Stimulated activated CD8-positive, alpha-beta memory T cell treated with anti-CD3 and anti-CD28 coated beads, Interleukin-4, amount 100 ng/mL, for 1 hour (primary cell): ENCODE measurements at places on chromosomes 2 and 18.

DNA sequence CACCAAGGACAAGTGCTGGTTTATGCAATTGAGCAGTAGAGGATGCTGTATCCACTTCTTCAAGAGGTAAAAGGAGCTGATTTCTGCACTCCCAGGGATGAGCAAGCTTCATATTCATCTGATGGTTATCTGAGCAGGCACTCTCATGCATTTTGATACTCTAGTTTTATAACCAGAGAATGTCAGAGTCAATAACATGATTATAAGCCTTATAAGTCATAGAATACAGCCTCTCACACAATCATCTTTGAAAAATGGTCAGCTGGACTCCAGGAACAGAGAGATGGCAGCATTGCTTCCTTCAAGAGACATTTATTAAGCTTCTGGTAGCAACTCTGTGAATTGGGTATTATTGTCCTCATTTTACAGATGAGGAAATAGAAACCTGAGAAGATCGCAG lies 167.1 kb downstream of the SLC8A1 start:
- no peak for DNase-seq

- no peak for DNase-seq
These were observed 88.4 kb downstream of the ICOS start for GRCh38 chr2:204024906-204025475.

DNA sequence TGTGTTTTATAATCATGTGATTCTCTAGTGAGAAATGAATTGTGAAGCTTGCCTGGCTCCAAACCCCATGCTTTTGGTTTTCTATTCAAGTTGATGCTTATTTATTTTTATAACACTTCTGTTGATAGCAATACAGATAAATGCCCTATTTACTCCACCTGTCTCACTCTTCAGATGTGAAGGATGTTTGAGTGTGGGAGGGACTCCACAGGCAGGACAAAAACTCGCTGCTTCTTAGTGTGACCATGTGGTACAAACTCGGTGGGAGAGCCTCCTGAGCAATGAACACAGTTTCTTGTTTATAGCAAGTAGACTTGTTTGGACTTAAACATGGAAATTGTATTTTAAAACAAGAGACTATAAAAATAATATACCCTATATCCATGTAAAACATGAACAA lies 219.7 kb downstream of the GULP1 start:
- DNase-seq, result no peak

GRCh38 chr2:206160125-206160806 lies 571 bp downstream of the EEF1B2 start:
- no peak for DNase-seq

GRCh38 chr18:23270986-23271680 lies 135.8 kb downstream of the CABLES1 start:
- DNase-seq, result no peak

DNA sequence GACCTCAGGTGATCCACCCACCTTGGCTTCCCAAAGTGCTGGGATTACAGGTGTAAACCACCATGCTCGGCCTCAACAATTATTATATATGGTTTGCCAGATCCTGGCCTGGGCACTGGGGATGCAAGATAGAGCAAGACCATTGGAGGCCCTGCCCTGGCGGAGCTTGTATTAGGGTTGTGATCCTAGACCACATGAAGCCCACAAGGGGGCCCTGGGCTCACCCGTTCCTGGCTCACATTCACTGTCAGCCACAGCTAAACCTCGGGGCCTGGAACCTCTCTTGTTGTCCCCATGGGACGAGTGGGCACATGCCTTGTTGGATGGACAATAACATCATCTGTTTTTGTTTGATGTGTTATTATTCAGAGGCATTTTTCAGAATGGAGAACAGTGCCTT lies 14.9 kb downstream of the HPCAL1 start:
- no peak for DNase-seq

DNA sequence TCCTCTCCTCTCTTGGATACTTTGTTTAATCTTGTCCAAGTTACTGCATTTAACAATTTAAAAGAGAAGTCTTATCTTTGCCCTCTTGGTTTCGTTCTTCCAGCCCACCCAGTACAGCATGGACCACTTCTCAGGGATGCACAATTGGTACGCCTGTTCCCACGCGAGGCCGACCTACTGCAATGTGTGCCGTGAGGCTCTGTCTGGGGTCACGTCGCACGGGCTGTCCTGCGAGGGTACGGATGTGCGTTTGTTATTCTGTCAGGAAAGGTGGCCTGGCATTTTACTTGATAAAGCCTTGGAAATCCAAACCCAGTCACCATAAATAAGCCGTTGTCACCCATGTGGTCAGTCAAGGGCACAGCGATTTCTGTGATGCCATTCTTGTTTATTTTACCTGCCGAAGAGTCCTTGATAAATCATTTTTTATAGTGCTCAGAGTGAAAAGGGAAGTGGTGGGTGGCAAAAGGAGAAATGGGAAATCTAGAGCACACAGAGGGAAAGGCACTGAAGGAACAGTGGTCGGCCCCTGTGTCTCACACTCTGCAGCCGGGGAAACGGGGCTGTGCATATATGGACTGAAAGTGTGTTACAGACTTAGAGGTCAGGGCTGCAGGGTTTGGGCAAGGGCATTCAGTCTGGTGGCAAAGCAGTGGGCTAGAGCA lies 80.5 kb downstream of the DGKD start:
- no peak for DNase-seq

DNA sequence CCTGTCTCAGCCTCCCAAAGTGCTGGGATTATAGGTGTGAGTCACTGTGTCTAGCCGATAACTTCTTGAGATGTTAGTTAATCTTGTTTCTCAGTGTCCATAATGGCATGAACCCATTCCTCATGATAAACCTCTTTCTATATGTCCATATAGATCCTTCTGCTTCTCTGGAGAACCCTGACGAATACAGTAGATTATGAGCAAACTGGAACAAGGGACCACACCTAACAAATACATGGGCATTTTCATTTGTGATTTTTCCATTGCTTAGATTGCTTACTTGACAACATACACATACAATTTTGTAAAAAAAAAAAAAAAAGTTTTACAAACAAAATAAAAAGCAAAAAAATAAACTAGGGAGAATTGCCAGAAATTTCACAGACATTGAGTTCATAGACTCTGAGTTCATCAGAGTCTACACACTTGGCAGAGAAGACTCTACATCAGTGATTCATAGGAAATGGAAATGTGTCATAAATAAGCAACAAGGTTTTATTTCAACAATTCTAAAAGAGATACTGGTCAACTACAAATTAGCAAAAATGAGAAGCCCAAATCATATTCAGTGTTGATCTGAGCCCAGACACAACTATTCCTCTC lies 96.7 kb downstream of the GALR1 start:
- DNase-seq, result no peak

GRCh38 chr2:29715655-29716054 lies 205.7 kb downstream of the ALK start:
- DNase-seq, result no peak

DNA sequence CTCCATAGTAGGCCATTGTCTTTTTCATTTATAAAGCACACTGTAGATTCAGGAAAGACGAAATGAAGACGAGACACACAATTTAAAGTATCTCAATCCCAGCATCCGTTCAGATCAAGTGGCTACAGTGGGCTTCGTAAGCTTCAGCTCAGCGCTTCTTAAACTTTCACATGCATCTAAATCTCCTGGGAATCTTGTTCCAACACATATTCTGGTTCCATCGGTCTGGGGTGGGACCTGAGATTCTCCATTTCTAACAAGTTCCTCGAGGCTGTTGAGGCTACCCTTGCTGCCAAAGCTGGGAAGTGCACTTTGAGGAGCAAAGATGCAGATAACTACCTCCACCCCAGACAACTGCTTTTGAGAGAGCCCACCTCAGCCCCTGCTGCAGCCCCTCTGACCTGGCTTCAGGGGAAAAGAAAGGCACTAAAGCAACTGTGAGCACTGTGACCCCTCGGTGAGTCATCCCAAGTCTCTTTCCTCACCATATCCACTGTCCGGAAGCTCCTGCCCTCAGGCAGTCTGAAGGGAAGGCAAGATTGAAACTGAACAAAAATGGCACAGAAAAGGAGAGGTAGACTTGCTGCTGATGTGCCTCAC lies 201.1 kb upstream of the FBXO11 start:
- no peak for DNase-seq

DNA sequence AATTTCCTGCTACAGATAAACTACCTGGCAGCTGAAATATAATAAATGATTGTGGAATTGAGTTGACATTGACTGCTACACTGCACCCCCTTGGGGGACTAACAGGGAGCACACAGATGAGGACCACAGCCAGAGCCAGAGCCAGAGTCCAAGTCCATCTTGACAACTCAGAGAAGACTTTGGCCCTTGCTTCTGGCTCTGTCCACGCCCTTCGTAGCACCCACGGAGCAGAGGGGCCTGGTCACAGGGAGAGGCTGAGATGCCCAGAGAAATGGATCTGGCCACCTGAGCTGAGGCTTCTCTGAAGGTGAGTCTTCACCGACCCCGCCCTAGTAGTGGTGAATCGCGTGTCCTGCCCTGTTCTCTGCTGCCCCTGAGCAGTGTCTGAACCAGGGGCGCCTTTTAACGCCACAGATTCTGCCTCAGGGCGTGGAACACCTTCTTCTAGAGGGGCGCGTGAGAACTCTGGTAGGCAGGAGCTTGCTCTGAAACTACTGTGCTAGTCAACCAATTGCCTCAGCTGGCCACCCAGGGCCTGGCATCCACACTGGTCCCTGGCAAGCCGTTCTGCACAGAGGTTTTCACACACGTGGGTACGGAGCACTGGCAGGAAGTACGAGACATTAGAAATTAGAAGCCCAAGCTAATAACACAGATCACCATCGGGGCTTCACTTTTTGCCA lies 35.7 kb upstream of the MAT2A start:
- DNase-seq, result no peak

DNA sequence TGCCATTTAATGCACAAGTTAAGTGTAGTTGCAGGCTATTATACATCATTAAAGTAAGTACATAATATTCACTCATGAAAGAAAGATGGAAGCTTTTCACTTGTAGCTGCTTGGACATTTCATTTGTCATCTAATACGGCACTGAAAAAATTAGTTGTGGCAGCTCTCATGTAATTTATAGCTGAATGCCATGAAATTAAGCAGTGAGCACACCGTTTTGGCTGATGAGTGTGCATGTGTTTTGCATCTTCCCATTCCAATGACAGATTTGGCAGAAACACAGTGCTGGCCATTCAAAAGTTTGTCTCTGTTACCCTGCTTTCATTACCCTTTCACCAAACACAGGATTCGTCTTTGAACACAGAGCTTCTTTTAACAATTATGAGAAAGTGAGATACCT lies 174.0 kb downstream of the PTGR3 start:
- DNase-seq, result no peak

GRCh38 chr2:72998234-72998651 lies 73.3 kb downstream of the SFXN5 start:
- no peak for DNase-seq

- DNase-seq, result no peak
These were observed 250.8 kb upstream of the PXDN start for GRCh38 chr2:1995081-1995480.

GRCh38 chr2:190718652-190719526 lies 70.0 kb downstream of the NAB1 start:
- no peak for DNase-seq

GRCh38 chr2:136434251-136434715 lies 316.3 kb upstream of the CXCR4 start:
- no peak for DNase-seq

DNA sequence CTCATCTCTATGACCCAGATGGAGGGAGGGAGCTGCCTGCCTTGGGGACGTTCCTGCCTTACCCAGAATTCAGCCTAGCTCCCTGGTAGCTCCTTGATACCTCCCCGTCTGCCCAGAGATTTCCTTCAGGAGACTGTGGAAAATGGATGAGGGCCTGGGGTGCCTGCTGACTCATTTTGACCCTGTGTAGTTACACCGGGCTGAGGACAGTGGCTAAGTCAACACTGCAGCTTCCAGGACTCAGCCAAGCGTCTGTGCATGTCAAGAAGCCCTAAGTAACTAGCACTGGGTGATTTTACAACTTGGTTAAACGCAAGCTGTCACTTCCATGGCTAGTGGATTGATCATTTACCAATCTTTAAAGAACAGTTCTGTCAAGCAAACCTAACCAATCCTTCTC lies 23.3 kb upstream of the EPAS1 start:
- no peak for DNase-seq

- DNase-seq, result no peak
These were observed 70.7 kb upstream of the TMEM18 start for GRCh38 chr2:747762-748351.

DNA sequence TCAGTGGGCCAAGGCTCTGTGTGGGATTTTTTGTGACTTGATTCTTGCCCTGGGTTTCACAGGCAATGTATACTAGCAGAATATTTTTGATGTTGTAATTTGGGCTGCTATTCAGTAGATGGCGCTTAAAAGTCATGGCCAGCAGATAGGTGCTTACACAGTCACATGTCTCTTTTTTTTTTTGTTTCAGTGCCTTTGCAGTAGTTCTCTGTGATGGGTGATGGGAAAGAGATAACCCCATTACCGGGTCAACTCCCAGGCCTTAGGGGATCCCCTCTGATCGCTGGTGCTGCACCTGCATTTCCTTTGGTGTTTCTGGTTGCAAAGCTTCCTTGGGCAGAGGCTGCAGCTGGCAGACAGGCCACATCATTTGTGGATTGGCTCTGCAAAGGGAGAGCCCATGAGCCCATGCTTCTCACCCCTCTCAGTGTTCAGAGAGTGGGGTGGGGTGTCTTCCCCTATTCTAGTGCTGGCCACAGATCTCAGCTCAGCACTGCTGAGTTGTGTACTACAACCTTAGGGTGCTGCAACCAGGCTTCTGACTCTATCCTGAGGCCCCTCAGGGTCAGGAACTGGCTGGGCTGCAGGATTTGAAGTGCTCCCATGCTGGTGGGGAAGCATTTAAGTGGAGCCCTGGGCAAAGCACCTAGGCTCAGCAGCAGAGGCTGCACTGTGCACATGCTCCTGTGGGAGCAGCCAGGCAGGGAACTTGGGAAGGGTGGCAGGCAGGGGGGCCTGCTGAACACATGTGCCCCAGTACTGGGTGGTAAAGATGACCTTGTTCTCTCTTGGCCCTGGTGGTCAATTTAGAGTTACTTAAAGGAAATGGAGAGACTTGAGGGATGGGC lies 219.8 kb upstream of the SPHKAP start:
- DNase-seq, result no peak

GRCh38 chr2:233092432-233093165 lies 32.5 kb downstream of the INPP5D start:
- DNase-seq, result no peak

- DNase-seq, result no peak
These were observed 493 bp downstream of the FN1 start for GRCh38 chr2:215435280-215435869.

DNA sequence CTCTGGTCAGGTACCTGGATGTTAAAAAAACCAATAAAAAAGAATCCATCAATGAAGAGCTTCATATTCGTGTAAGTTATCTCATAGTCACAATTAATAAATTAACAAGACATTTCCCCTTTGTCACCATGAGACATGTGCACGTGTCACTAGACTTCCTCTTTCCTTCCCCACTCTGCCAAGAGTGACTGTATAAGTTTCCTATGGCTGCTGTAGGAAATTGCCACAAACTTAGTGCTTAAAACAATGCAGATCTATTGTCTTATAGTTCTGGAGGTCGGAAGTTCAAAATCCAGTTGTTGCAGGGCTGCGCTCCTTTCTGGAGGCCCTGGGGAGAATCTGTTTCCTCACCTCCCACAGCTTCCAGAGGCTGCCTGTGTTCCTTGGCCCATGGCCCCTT lies 35.8 kb downstream of the SLC9A4 start:
- no peak for DNase-seq

GRCh38 chr2:163135256-163135655 lies 296.7 kb upstream of the KCNH7 start:
- no peak for DNase-seq
